ENCODE measurements at places on chromosomes 16 and 17. TPM values are rescaled to one million over a fixed set of nuclear protein-coding genes. Genes with fewer than 3 reads are reported as not detected.
A peak's percentile ranks its signal among the peaks of the same experiment; 100 is the strongest.

Gene NXPH3
- 0.08 TPM for total RNA-seq

DNA sequence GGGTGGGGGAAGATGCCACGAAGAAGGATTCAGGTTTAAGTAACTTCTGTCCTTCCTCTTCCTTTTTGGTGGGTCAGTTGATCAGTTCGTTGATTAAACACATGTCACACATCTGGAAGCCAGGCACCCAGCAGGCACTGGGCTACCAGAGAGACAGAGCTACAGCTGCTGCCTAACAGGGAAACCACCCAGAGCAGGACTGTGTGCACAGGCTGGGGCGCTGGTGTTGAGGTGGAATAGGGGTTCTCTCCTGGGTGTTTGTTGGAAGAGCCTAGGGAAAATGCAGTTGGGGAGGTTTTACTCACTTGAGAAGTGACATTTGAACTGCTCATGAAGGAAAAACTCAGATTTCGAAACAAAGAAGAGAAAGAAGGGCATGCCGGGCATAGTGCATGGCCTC lies 152.4 kb downstream of the IRX5 start:
- DNase-seq = no peak

GRCh38 chr17:17890773-17891759 lies 54.3 kb upstream of the SREBF1 start:
- DNase-seq = peak; percentile 59

- DNase-seq = peak; percentile 65
Measured at GRCh38 chr16:67284699-67285646, 5.6 kb downstream of the PLEKHG4 start.

DNA sequence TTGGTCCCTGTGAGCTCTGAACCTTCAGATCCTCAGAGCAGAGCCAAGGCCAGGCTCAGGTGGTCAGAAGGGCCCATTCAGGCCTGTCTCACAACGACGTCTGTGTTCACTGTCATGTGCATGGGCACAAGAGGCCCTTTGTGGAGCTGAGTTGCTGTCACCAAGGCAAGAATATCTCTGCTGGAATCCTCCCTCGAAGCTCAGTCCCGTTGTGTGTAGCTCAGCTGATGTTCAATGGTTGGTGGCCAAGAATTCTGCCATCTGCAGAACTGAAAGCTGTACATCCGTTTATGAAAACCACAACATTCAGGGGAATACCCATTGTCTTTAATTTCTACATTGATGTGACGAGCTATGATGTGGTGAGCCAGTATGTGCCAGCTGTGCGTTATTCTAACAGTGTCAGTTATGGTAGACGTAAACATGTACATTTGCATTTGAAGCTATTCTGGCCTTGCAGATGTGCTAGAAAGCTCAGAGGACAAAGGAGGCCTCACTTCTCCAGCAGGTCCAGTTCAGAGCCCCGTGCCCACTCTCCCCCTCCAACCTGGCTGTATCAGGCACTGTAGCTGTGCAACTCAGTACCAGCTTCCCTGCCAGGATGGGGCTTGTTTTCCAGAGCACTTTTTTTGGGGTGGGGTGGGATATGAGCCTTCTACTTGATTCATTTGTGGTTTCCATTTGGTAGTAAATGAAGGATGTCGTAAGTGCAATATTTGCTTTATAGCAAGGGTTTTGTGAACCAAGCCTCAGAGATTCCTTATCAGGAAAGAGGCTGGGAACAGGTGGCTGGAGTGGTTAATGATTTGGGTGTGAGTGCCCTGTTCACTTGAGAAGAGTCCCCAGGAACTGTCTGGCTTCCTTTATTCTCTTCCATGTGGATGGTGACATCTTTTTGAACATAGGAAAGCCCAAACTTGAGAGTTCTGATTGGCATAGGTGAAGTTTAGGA lies 56.1 kb downstream of the B9D1 start:
- DNase-seq = no peak

- DNase-seq = no peak
Measured at GRCh38 chr16:66605177-66605978, 874 bp downstream of the CMTM3 start.
